Right renal cortex interstitium (tissue), 3 donors: ENCODE measurements at places on chromosomes 5 and 9. TPM values are rescaled to one million over a fixed set of nuclear protein-coding genes. Genes with fewer than 3 reads are reported as not detected.

The NXNL2 gene
- 2.1 TPM for polyA plus RNA-seq

The STK32A gene
- 14.3 TPM for polyA plus RNA-seq

The OR1L6 gene
- not detected for polyA plus RNA-seq

The WWC1 gene
- 89.7 TPM for polyA plus RNA-seq

The NR2F1 gene
- polyA plus RNA-seq, result 189 TPM

The SPINK4 gene
- polyA plus RNA-seq, result not detected

The CDKN2A gene
- polyA plus RNA-seq, result not detected

The TRPM6 gene
- 1.6 TPM for polyA plus RNA-seq

The CARTPT gene
- not detected for polyA plus RNA-seq

The PLPP1 gene
- 95.3 TPM for polyA plus RNA-seq

The WASHC1 gene
- 27.4 TPM for polyA plus RNA-seq

The RASGRF2 gene
- polyA plus RNA-seq, result 2.3 TPM

The PCDHGB6 gene
- 6.8 TPM for polyA plus RNA-seq

DNA sequence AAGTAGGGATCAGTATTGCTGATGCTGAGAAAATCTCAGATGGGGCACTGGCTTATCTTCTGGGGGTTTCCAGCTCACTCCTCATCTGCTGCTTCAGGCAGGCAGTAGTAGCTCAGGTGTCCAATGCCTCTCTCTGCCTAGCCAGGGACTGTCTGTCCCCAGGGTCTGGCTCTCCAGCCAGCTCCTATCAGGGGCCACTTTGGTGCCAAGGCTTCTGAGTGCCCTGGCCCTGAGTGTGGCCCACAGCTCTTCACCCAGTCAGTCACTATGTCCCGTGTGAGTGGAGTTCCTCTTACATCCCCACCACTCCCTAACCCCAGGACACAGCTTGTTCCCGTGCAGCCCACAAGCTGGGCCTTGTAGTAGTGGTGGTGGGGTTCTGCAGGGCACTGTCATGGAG lies 251.5 kb downstream of the HSPA4 start:
- no peak for DNase-seq

DNA sequence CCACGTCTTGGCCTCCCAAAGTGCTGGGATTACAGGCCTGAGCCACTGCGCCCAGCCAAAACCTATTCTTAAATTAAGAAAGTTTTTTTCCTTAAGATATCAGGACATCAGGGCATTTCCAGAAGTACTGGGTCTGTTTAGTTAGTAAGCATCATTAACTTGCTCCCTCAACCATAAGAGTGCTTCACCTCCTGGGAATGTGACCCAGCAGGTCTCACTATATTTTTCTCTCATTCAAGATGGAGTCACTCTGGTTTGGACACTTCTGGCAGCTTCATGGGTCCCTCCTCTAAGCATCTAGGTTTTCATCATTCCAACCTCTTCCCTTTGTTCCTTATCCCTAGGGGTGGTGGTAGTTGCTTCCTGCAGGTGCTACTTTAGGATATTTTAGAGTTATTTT lies 10.3 kb upstream of the BRD3OS start:
- DNase-seq, result no peak

DNA sequence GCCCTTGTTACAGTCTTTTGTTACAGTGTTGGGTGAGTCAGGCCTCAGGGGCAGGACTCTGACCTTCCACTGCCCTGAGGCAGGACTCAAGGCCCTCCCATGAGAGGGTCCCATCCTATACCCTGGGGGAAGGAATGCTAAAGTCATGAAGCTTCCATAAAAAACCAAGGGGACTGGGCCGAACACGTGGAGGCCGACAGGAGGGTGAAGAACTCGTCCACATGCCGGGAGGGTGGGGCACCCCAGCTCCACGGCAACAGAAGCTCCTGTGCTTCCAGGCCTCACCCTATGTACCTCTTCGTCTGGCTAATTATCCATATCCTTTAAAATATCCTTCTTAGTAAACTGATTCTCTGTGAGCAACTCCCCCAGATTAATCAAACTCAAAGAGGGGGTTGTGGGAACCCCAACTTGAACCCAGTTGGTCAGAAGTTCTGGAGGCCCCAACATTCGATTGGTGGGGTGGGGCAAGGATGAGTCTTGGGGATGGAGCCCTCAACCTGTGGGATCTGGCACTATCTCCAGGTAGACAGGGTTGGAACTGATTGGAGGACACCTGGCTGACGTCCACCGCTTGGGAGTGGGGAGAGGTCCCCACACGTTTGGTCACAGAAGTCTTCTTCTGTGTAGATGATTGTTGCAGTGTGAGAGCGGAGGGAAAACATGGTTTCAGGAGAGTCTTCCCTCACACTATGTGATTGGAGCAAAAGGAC lies 19.1 kb downstream of the MGAT1 start:
- DNase-seq, result no peak

GRCh38 chr5:150789943-150790611 lies 11.5 kb downstream of the SMIM3 start:
- DNase-seq, result no peak

GRCh38 chr5:485946-486491 lies 38.2 kb downstream of the SLC9A3 start:
- no peak for DNase-seq

DNA sequence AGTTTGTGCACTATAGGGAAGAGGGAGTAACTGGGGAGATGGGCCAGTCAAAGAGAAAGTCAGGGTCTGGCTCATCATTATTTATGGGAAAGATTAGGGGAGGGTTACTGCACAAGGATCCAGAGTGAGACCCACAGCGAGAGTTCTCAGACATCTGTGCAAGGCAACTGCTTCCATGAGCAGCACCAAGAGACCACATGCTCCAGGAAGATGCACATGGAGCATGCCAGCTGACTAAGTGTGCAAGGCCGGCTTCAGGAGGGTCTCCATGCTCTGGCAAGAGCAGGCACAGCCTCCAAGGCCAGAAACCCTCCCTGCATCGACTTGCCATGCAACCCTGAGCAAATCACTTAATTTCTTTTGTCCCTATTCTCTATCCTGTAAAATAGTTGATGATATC lies 616.9 kb downstream of the CSNK1G3 start:
- DNase-seq, result no peak

DNA sequence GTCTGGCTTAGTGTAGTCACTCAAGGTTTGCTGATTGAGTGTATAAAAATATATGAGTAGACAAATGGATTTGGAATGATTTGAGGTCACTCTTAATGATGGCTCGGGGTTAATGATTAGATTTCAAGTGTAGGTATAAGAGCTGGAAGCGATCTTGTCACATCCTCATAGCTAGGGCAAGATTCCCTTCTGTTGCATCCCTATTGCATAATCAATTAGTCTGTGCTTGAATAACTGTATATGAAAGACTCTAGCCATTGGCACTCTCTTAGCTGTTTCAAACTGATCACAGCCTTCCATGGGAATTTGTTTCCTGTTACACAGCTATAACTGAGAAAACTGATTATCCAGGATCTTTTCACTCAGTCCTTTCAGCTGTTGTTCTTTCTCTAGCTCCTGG lies 811.6 kb downstream of the TLE4 start:
- no peak for DNase-seq

GRCh38 chr5:137791799-137792198 lies 37.6 kb upstream of the HNRNPA0 start:
- DNase-seq, result no peak

DNA sequence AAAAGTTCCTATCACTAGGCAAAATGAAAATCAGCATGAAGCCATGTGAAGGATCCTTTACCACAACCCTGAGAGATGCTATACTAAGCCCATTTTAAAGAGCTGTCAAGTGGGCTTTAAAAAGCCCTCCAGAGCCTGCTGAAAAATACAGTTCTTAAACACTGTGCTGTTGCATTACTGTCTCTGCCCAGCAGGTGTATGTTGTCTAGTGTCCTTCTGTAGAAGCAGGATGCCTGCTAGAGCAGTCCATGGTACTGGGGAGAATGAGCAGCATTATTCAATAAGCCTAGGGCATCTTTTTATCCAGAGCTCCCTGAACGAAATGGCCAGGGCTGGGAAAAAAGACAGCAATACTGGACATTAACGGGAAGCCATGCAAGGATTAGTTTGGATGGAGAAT lies 126.2 kb upstream of the PLCXD3 start:
- no peak for DNase-seq

- DNase-seq, result no peak
Observed at GRCh38 chr5:142202282-142202681, 93.7 kb downstream of the NDFIP1 start.

DNA sequence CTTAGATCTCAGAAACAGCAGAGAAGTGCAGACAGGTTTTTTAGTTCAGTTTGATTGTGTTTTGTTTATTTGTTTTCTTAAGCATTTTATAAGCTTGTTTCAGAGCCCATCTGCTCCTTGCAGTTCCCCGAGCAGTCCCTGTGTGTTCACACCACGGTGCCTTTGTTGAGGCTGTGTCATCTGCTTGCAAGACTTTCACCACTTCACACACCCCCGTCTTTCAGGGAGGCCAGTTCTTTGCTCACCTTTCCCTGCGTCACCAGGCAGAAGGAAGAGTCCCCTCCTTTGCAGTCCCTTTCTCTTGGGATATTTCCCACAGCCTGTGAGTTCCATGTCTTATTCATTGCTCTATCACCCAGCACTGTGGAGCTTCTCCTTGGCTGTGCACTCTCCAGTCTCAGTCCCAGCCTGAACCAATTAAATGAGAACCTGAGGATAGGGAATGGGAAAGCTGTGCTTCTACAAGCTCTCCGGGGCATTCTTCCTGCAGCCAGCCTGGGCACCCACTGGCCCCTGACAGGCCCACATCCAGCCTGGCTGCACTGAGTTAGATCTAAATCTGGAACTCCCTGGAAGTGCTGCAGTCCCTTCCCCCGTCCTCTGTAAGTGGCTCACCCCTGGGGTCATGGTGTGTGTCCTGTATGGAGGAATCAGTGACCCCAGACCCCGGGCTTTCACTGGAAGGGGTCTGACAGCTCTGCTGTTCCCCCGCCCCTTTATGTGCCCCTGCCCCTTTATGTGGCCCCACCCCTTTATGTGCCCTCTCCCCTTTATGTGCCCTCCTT lies 5.5 kb downstream of the MVB12B start:
- DNase-seq, result no peak

GRCh38 chr5:147565524-147565923 lies 55.7 kb upstream of the DPYSL3 start:
- no peak for DNase-seq
